ENCODE measurements at places on chromosomes 3 and 15.

- no peak for DNase-seq
These were observed 68.1 kb upstream of the DLG1 start for GRCh38 chr3:197366301-197367044.

- no peak for DNase-seq
These were observed 118.9 kb upstream of the IGSF10 start for GRCh38 chr3:151579571-151580270.

DNA sequence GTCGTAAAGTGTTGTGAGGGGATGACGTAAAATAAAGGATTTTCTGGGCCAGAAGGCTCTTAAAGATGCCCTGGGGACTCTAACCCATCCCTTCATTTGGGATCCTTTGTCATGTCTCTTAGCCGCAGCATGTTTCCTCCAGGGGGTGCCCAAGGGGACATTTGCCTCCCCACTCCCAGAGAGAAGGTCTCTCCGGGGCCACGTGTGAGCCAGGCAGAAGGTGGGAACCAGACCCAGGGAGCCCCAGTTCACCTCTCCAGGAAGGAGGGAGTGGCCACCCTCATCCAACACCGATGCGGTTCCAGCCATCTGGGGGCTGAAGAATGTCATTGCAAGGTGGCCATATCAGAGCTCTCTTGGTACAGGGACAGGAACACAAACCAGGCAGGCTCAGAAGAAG is 25.2 kb downstream of the ST8SIA2 start:
- no peak for DNase-seq

DNA sequence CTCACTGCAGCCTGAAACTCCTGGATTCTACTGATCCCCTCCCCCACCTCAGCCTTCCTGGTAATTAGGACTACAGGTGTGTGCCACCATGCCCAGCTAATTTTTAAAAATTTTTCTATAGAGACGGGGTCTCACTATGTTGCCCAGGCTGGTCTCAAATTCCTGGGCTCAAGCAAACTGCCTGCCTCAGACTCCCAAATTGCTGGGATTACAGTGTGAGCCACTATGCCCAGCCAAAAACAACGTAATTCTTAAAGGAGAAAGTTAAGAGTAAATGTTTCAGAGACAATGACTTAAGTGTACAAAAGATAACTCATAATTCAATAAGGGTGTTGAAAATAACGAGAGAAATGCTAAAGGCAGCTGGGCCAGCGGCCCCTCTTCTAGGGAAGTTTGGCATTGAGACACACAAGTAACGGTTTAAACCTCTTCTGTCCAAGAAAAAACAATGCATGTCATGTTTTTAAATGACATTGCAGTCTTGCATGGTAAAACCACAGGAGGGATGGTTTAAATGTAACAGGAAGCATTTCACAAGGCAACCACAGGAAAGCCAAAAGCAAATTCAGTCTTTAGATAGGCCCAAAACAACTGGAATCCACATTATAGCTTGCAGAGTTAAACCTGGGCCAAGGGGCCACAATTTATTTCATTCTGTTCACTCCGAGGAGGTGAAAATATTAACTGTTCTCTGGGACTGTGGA is 5.1 kb downstream of the PROK2 start:
- DNase-seq, result no peak

GRCh38 chr3:68987322-68987721 is 26.2 kb downstream of the EOGT start:
- no peak for DNase-seq

GRCh38 chr15:72042865-72043264 is 75.1 kb downstream of the MYO9A start:
- DNase-seq, result no peak

DNA sequence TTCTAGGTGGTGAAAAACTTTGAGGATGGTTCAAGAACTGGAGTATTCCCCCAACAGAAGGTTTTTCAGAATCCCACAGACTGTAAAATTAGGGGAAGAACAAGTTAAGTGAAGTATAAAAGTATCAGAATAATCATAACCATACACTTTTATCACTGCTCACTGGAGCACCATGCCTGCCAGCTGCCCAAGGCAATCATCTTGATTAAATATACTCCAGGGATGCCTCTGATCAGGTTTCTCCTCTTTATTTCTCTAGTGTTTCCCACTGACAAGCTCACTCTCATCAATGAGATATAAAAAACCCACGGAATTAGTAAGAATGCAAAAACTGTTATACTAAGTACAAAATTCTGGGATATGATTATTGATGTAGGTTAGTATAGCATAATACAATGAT is 108.0 kb downstream of the STAG1 start:
- DNase-seq, result no peak

- DNase-seq, result no peak
These were observed 34.5 kb downstream of the EIF2AK4 start for GRCh38 chr15:39968273-39969001.

DNA sequence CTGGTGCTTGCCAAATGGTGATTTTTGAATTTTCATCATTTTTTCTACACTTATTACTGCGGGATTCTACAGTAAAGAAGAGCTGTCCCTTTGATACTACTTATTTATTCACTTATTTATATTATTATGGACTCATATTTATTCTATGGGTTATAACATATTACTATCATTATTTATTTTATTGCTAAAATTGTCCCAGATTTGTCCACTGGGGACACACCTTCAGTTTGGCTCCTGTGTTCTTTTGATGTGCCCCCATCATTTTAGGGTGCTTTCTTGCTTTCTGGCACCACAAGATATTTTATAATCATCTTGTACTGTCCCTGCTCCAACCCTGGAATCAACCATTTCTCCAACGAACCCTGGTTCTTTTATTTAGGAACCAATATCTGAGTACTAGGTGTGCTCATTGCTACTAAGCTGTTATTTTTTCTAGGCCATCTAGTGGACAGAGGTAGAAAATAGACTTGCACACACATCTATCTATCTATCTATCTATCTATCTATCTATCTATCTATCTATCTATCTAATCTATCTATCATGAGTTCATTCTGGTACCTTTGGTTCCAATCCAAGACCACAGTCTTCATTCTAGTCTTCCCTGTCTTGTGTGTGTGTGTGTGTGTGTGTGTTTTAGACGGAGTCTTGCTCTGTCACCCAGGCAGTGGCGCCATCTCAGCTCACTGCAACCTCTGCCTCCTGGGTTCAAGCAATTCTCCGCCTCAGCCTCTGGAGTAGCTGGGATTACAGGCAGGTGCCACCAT is 16.0 kb downstream of the SLC22A14 start:
- DNase-seq, result no peak

DNA sequence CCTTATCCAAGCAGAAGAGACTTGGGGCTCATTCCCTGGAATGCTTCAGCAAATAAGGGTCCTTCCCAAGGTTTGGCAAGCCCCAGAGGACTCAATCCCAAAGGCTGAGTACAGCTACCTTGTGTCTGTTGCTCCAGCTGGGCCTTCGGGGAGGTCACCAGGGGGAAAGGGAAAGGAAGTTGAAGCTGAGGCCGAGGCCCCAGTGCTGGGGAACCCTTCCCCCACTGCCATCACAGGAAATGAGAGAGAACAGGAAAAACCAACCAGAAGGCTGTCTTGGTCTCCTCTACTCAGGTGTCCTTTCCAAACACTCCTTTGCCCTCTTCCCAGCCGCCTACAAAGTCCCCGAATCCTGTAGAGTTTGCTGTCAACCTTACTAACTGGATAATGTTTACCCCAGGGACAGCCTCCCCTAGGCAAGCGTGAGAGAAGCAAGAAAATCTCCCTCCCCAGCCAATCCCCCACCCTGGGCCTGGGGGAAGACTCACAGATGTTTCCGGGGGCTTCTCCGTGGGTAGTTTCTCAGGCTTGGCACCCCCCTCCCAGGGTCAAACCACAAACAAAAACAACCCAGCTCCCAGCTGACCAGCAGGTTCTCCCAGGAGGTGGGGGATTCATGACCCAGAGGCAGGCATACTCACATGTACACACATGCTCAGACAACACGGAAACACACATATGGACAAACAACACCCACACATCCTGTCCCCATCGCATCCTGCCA is 5.5 kb downstream of the CSRNP1 start:
- DNase-seq, result no peak

- no peak for DNase-seq
These were observed 29.1 kb downstream of the RUVBL1 start for GRCh38 chr3:128094295-128095151.

DNA sequence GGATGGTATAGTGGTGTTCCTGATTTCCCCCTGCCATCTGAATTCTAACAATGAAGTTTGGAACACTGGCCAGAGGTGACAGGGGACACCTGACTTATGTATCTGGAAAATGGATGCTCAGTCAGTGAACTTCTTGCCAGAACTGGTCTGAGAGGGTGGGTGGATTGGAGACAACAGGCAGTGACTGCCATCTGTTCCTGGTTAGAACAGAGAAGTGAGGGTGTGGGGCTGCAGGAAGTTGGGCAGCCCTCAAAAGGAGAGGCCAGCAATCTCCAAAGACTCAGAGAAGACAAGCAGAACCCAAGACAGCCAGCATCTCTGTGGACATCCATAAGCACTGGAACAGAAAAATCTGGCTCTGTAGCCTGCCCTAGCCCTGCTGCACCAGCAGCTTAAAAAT is 50.5 kb downstream of the ANP32A start:
- no peak for DNase-seq

- DNase-seq, result no peak
These were observed 220.1 kb downstream of the BCHE start for GRCh38 chr3:165617134-165617533.

DNA sequence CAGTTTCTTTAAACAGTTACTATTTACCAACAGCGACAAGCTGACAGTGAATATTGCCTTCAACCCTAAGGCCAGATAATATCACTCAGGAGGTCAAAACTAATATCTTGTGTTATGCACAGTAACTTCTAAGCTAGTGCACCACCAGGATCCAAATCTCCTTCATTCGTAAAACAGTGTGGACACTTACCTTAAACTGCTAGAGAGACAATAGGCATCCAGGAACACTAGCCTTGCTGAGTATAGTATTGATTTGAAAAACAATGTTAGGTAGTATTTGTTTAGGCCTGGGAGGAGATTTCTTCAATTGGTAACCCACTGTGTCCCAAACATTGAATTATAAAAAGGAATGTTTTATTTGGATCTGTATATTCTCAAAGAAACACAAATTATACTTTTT is 707.9 kb upstream of the UBE2E2 start:
- DNase-seq, result no peak

DNA sequence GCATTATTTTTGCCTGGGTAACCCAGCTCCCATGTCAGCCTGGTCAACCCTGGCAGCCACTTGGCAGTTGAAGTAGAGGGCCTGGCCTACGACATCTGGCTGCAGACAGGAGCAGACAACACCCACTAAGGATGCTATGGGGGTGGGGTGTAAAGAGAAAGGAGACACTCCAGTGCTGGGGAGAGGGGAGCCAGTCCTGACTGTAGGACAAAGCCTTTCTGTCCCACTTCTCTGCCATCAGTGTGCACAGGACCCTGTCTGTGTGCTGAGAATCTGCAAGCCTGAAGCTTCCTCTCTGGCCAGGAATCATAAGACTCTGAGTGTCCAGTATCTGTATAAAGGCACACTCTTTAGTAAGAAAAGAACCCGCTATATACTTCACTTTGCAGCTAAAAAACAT is 96.3 kb upstream of the CHRM5 start:
- no peak for DNase-seq

GRCh38 chr3:124402791-124403190 is 327.5 kb upstream of the UMPS start:
- no peak for DNase-seq

GRCh38 chr3:113423699-113424098 is 17.6 kb downstream of the CFAP44 start:
- no peak for DNase-seq

DNA sequence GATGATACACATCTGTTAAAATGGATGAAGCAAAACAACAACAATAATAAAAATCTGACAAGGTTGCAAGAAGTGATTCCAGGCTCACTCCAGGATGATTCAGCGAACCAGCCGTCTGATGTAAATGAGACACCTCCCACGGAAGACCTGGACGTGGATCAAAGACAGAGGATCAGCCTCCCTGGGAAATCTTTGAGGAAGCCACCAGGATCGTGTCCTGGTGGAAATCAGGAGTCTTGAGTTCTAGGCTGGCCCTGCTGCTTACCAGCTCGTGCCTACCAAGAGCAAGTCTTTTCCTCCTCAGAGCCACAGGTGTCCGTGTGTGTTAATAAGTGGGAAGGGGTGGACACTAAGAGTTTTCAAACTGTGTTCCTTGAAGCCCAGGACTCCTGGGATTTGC is 15.3 kb upstream of the ADCY5 start:
- no peak for DNase-seq

DNA sequence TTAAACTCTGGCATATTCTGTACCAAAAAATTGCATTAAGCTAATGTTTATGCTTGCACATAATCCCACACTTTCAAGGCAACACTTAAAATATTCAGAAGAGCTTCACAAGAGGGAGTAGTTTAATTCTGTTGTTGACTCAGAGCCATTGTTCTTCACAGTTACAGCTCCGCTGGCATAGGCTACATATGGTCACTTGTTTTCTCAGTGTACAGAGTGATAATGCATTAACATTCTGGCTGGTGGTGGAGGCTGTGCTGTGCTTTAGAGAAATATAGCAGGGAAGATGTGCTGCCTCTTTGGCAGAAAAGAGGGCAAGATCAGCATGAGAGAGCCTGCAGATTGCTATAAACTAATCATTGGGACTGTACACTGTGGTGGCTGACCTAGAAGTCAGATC is 13.3 kb downstream of the NLGN1 start:
- DNase-seq, result no peak

DNA sequence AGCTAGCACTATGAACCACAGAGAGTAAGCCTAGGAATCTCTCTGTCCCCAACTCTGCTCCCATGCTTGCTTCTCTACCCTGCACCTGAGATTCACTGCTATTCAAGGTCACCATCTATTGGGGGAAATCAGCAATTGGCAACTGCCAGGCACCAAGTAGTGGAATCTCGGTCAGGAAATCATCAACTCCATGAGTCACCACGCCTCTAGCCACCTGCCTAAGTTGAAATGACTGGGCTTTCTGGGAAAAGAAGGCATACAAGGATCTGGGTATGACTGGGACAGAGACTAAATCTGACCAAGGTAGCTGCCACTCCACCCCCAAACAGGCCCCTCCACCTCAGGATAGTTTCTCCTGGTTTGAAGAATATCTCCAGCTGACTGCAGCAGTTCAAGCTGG is 464.1 kb upstream of the CBLB start:
- DNase-seq, result no peak

DNA sequence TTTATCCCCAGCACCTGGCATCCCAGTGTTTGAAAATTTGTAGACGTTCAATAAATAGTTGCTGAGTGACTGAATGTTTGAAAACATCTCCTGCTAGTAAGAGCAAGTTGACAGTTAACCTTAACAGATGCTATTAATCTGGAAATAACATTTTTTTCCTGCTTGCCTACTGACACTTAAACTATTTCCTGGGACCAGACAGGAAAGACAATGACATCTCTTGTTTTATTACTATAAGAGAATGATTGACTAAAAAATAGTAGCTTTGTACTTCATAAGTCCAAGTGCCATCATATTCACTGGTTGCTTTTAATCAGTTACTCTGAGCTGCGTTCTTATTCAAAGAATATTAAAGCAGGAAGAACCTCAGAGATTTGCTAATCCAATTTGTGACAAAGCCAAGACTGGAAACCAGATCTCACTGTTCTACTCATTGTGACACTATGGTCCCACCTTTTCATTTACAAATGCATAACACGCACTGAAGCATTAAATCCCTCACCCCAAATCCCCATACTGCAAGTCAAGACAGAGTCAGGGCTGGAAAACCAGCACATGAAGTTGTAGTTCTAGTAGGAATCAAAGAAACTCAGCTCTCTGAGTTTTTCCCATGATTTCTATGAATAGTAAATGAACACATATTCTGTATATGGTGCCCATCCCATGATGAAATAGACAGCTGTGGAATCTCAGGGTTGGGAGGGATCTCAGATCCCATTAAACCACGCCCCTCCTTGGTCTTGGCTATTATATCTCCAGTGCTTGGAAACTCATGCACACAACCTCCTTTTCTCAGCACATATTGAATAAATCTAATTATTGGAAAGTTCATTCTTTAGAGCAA is 212.7 kb upstream of the P2RY1 start:
- DNase-seq, result no peak

Data from stimulated activated CD4-positive, alpha-beta T cell treated with anti-CD3 and anti-CD28 coated beads, TNF-alpha, amount 100 ng/mL, for 1 hour (primary cell).